SJSA1 (cell line): ENCODE measurements at places on chromosomes 7 and 10. TPM values are rescaled to one million over a fixed set of nuclear protein-coding genes. Genes with fewer than 3 reads are reported as not detected.

DNA sequence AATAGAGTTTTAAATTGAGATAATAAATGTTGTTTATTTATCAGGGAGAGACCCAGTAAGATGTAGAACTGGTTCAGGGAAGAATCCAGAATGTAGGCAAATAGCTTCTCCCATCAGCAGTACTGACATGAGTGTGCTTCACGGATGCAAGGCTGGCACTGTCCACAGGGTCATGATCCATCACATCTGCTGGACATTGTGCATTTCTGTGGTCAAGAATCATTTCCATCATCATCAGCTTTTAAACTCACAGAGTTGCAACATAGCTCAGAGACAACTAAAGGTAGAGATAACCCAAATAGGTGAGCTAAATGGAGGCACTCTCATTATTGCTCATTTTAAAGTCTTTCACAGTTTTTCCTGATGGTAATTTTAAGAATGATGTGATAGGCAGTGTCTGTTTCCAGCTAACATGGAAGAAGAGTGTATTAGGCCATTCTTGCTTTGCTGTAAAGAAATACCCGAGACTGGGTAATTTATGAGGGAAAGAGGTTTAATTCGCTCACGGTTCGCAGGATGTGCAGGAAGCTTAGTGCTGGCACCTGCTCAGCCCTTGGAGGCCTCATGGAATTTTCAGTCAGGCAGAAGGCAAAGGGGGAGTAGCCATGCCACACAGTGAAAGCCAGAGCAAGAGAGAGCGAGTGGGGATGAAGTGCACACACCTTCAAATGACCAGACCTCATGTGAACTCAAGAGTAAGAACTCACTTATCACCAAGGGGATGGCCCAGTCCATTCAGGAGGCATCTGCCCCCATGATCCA lies 80.8 kb downstream of the INPP5A start:
- no peaks in the 10 kb centered on the region for H3K36me3 ChIP-seq
- H3K4me1 ChIP-seq = no peaks in the 10 kb centered on the region
- no peak for DNase-seq
- no peak overlapping the region for H3K27ac ChIP-seq
- H3K4me3 ChIP-seq = no peak overlapping the region

DNA sequence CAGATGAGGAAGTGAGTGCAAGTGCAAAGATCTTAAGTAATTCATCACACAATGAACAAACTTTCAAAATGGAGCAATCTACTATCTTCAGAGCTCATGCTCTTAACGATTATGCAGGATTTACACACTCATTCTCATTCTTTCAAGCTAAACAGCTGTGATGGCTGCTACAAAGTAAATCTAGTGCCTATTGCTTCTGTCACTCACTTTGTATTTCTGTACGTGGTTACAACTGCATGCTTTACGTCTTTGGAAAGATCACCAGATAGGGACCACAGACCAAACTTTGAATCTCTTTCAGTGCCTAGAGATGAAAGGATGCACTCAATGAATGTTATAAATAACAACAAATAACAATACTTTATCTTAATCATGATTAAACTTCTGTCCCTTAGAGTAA lies 194.6 kb downstream of the MAGI2 start:
- H3K4me3 ChIP-seq = no peak overlapping the region
- peaks cover 6% of the 10 kb centered on the region; the same call in 1 of the 2 replicates for H3K27me3 ChIP-seq
- no peaks in the 10 kb centered on the region for H3K4me1 ChIP-seq

The SPDYE2 gene
- total RNA-seq = not detected in 2 replicates

The GPNMB gene
- 0.75 and 1.1 TPM in 2 replicates for total RNA-seq

- H3K4me1 ChIP-seq = peaks cover 8% of the 10 kb centered on the region
- no peaks in the 10 kb centered on the region for H3K27me3 ChIP-seq
- DNase-seq = no peak
- H3K27ac ChIP-seq = no peak overlapping the region
Measured at GRCh38 chr10:133311570-133311969, 2.9 kb downstream of the ZNF511 start.

DNA sequence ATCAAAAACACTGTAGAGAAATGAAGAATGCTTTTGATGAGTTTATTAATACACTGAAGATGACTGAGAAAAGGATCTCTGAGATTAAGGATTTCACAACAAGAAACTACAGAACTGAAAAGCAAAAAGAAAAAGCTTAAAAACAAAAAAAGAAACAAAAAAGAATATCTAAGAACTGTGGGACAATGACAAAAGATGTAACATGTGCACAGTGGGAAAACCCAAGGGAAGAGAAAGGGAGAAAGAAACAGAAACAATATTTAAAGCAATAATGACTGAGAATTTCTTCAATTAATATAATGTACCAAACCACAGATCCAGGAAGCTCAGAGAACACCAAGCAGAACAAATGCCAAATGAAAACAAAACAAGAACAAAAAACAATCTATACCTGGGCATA lies 42.2 kb downstream of the TFEC start:
- DNase-seq = no peak
- no peak overlapping the region for H3K27ac ChIP-seq
- H3K36me3 ChIP-seq = no peaks in the 10 kb centered on the region
- H3K27me3 ChIP-seq = no peaks in the 10 kb centered on the region; the same call in 1 of the 2 replicates

GRCh38 chr7:76358011-76358480 lies 745 bp downstream of the YWHAG start:
- peak overlapping the region; percentile 91 for H3K4me3 ChIP-seq
- no peaks in the 10 kb centered on the region for H3K27me3 ChIP-seq
- peaks cover 23% of the 10 kb centered on the region for H3K4me1 ChIP-seq

DNA sequence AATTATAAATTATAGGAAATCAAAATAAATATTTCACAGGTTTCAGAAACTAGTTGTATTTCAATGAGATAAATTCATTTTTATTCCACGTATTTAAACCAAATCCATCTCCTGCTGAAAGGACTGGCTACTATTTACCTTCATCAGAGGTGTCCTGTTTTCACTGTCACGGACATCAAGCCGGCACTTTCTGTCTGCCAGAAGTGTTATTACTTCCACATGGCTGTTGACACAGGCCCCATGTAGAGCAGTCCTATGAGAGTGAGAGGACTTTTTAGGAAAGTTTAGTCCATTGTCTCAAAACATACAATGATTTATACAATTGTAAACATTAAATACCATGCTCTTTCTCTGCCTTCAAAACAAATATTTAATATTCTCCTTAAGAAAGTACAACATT lies 100.4 kb upstream of the ACBD5 start:
- no peak for DNase-seq
- no peaks in the 10 kb centered on the region for H3K27me3 ChIP-seq
- no peak overlapping the region for H3K4me3 ChIP-seq

- no peaks in the 10 kb centered on the region for H3K36me3 ChIP-seq
- no peak for DNase-seq
- no peak overlapping the region for H3K4me3 ChIP-seq
- no peak overlapping the region for H3K27ac ChIP-seq
- H3K4me1 ChIP-seq = no peaks in the 10 kb centered on the region
Measured at GRCh38 chr7:137306748-137307147, 36.8 kb downstream of the PTN start.
